CD4-positive, alpha-beta T cell treated with Interleukin-15 for 4 hours (primary cell): ENCODE measurements at places on chromosomes 4 and X.

- DNase-seq = no peak
Measured at GRCh38 chrX:19709812-19710518, 177.4 kb downstream of the SH3KBP1 start.

DNA sequence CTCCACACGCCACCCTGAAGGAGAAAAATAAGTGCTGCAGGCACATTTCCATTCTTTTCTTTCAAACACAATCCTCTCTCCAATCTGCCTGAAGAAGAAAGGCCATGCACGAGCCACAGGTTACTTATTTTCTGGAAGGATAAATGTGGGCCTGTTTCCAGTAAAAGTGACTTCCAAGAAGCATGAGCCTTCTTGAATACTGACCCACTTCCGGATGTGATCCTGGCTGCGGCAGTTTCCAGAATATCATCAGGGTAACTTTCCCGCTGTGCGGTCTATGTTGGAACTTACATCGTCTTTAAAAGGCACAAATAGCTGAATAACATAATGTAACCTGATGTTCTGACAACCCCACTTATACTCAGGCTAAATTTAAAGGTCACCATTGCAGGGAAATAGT, 66.3 kb upstream of the TAPT1 start:
- no peak for DNase-seq

DNA sequence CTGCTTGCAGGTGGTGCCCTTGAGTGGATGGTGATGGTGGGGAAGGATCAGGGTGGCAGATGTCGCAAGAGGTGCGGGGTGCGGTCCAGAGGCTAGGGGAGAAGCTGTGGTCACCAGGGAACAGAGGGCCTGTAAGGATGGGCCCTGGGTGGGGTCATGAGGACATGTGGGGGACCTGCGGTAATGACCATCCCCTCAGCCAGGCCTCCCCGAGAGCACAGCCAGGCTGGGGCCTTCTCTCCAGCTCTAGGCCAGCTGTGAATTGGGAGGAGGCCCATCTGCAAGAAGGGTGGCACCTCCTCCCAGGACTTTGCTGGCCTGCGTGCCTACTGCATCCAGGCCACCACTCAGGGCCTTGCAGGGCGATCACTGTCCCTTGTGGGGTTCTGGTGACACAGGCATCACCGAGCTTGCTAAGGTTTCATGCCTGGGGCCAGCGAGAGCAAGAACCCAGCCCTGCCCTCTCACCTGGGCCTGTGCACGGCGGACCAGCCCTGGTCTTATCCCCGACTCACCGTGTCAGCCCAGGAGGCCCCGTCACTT, 34.1 kb upstream of the MXD4 start:
- no peak for DNase-seq

DNA sequence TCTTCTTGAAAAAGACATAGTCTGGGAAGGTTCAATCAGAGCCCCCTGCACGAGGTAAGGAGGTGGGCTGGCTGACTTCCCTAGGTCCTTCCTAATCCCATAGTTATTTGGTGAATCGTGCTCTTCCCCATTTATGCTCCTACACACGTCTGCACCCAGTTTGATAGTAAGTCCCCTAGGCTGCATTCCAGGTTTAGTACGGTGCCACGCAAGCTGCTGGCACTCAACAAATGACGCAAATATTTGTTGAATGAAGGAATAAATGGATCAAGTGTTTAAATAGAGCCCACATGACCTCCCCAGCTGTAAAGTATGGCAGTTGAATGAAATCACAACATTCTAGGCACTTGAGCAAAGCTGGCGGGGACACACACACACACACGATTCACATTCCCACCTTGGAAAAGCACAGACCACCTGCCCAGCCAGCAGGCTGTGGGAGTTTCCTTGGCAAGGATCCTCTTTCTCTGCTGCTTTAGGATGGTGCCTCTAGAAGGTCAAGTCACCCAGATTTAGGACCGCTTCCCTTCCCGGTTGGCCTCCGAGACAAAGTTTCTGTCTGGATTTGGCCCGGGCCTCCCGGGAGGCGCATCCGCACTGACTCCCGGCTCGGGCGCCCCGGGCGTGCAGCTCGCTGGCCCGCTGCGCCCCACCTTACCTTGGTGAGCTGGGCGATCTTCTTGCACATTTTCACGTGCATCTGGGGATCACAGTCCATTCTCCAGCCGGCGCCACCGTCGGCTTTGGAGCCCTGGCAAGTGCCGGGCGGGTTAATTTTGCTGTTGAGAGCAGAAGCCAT, 721 bp downstream of the FAM184B start:
- no peak for DNase-seq

- DNase-seq = no peak
Measured at GRCh38 chr4:67743194-67743593, 11.0 kb downstream of the GNRHR start.

- no peak for DNase-seq
Measured at GRCh38 chr4:142663828-142664227, 182.3 kb downstream of the INPP4B start.

- peak; percentile 71 for DNase-seq
Measured at GRCh38 chr4:83639849-83640493, 104.1 kb downstream of the GPAT3 start.

DNA sequence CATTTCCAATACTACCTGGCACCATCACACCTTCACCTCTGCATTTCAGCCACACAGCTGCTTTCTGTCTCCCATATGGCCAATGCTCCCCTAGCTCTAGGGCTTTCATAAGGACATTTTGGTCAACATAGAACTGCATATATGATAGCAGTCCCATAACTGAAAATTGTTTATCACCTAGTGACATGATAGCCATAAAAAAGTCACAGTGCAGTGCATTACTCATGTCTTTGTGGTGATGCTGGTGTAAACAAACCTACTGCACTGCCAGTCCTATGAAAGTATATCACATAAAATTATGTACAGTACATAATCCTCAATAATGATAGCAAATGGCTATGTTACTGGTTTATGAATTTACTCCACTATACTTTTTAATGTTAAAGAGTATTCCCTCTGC, 221.0 kb downstream of the NAF1 start:
- DNase-seq = no peak

DNA sequence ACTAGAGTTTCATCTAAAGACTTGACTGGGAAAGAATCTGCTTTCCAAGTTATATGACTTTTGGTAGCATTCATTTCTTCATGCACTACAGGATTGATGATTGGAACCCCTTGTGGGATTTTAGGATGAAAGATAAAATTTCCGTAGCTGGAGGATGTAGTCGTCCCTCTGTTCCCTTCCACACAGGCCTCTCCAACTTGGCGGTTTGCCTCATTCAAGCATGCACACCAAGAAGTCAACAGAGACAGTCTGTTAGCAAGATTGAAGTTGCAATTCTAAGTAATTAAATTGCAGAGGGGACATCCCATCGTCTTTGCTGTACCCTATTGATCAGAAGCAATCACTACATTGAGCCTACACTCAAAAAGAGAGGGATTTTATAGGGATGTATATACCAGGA, 777.4 kb upstream of the HS3ST1 start:
- DNase-seq = no peak

DNA sequence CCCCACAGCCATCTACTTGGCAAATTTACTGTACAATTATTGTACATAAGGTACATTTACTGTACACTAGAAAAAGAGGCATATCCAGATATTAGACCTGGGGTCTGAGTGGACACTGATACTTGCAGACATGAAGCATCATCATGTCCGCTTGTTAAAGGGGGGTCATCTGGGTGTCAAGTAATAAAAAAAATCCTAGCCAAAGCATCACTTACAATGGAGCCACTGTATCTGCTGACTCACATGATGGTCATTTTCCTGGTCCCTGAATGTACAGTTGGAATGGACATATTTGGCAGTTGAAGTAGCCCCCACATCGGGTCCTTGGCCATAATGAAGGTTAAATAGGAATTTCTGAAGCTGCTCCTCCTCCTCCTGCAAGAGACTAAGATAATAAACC, 228.8 kb downstream of the THOC2 start:
- no peak for DNase-seq

DNA sequence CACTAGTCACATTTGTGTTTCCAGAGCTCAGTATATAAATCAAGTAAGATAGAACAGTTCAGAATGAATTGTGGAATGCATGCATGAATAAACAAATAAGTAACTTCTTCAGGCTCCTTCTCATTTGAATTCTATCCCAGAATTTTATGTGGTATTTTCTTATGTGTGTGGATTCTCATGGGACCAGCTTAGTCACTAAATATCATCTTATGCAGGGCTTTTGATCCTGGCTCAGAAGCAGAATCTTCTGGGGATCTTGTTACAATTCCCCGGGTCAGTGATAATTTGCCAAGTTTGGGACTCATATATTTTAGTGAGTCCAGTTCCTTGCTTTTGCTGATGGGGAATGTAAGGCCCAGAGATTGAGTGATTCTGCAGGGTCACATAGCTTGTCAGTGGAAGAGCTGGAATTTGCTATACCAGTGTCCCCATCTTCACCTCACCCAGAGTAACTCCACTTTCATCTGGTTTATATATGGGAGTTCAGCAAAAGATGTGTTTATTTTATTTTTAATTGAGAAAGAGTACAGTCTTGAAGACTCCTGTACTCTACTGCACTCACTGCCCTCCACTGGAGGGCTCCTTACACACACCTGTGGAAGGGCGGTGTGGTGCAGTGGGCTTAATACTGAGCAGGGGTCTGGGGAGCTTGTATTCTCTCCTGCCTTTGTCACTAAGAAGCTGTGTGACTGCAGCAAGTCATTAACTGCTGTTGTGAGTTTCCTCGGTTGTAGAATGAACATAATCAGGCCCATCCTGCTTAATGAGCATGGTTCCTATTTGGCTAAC, 198.2 kb upstream of the CXorf66 start:
- DNase-seq = no peak
